T-helper 1 cell (primary cell): ENCODE measurements at places on chromosomes 1 and 21.

GRCh38 chr21:32216293-32216692 is 62.6 kb downstream of the MIS18A start:
- DNase-seq: no peak

GRCh38 chr1:158101927-158102326 is 78.8 kb upstream of the CD1D start:
- no peak for DNase-seq

DNA sequence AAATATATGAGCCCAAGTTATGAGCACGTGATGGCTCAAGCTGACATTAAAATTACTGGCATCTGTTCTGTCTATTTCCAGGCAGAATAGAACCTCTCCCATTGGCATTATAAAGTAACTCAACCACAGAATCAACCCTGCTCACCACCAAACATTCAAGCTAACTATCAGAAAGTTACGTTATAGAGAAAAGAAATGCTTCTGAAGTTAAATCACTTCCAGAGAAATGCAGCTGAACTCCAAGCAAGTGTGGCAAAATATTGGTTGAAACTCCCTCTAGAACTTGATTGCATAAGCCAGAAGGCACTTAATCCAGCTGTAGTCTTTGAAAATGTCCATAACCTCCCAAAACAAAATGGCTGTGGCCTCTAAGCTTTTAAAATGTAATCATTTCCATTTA is 36.2 kb upstream of the UBE2U start:
- no peak for DNase-seq

- no peak for DNase-seq
Measured at GRCh38 chr1:68225781-68226180, 6.5 kb downstream of the WLS start.

DNA sequence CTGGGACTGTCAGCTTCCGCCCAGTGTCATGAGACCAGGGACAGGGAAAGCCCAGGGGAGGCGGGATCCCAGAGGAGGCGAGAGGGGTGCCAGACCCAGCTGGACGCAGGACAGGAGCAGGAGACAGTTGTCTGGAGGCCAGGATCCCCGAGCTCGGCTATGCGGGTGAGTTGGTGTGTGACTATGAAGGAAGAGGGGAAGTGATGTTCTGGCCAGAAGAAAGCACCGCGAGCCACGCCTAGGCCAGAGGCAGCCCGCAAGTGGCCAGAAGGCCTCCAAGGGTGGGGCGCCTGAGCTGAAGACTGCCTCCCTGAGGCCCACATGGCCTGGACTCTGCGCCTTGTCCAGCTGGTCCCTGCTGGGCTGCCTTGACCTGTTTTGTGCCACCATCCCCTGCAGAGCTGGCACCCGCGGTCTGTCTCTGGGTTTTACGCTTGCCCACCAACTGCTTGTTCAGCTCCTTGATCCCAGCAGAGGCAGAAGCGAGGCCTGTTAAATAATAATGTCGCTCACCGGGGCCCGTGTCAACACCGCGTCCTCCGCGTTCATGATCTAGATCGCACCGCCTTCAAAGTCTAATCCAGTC is 85.2 kb upstream of the ACTL8 start:
- no peak for DNase-seq

GRCh38 chr1:33219886-33220661 is 36.2 kb upstream of the ZNF362 start:
- no peak for DNase-seq

DNA sequence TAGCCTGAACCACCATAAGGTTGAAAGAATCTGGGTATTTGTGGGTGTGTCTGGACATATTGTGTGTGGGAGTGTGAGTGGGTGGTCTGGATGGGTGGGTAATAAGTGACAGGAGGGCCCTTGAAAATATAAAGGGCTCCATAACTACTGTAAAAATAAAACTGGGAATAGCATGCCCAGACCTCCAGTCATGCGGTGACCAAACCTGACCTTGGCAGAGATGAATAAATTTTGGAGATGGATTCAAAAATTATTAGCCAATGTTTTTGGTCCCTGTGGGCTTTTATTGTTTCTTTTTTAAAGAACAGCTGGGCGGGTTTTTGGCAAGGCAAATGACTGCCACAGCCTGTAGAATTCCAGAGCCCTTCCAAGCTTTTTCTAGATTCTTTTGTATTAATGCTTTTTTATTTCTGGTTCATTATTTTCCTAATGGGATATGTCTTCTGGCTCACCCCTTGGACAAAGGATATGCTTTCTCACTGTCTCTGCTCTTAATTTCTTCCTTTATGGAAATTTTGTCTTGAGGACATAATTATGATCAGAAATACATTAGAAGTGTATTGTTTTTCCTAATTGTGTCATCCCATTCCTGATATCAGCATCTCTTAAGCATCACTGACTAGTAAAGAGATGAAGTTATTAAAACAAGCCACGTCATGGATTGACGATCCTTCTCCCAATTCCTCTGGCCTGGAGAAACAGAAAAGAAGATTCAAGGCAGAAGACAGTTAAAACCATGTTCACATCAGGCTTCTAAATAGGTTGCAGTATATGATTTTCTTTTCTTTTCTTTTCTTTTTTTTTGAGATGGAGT is 69.5 kb downstream of the NTMT2 start:
- no peak for DNase-seq

DNA sequence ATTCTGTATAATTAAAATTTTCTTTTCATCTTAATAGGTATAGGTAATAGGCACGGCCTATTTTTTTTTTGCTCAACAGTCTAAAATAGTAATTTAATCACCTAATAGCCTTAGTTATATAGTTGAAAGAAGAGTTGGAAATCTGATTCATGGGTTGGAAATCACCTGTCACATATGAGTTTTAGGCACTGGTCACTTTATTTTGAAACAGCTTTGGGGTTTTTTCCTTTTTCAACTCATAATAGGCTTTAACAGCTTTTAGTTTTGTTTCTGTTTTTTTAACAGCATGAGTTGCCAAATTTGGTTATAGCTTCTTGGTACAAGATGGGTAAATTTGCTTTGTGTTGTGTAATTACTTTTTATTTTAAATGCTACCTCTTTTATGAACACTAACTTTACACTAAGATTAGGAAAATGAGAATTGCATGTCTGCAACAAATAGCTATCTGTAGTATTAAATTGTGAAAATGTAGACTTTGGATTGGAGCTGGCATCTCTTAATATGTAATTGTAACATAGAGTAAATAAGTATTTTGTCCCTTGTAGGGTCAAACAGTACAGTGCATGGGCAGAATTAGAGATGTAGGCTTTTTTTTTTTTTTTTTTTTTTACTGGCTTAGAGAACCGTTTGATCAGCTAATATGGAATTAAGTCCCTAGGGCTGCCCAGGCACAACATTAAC is 109.8 kb downstream of the OSBPL9 start:
- no peak for DNase-seq

DNA sequence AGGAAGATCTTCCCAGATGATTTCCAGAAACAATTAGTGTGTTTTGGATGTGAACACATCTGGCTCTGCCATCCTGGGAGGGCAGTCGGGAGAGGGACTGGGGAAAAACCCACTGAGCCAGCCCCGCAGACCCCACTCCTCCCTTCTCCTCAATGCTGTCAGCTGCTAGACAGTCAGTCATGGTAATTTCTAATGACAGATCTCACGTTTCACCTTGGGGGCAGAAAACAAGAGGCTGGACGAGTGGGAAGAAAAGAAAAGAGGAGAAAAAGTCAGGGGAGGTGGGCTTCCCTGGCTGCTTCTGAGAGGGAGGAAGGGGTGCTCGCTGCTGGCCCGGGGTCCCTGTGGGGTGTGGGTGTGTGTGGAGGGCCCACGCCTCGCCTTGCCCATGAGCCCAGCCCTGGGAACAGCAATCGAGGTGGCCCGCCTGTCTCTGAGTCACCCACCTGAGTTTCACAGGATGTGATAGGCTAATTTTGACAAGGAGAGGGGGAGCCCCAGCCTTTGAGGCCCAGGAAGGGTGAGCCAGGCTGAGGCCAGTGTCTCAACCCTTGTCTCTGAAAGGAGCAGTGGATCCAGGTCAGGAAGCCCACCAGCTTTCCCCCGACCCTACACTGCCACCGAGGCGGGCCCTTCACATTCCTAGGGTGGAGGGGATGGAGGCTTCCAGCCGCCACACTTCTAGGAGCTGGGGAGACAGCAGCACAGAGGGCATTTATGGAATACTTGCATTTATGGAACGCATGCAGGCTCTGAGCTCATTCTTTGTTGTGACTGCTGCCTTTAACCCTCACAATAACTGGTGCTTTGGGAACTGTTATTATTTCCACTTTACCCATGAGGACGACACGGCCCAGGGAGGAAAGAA is 49.1 kb upstream of the IFNLR1 start:
- no peak for DNase-seq
